DMS 273 treated with DMSO at 0.1 percent for 48 hours (cell line): ENCODE measurements at places on chromosomes 2 and 18.

DNA sequence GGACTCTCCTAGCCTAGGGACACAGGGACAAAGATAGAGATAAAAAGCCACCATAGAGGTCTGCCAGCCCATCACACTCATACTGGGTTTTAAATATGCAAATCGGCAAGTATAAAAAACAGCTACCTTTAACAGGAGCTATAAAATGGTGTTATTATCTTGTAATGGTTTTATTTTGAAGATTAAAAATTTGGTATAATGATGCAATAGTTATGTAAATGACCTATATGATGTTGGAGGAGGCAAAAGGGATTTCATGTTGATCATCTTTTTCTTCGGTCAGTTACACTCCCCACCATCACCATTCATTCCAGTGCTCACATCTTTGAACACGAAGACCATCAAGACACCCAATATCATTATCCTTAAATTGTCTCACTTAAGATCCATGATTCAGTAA is 11.2 kb downstream of the ZNF521 start:
- DNase-seq = no peak

DNA sequence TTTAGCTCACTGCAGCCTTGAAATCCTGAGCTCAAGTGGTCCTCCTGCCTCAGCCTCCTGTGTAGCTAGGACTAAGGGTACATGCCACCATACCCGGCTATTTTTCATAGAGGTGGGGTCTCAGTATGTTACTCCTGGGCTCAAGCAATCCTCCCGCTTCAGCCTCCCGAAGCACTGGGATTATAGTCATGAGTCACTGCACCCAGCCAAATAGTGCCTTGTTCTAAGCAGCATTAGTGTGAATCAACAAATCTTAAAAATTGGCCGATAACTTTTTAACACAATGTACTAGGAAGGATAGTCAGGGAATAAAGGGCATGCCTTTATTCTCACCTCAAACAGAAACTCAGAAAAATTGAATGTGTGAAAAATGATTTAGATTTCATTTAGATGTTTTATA is 51.6 kb downstream of the XRCC5 start:
- no peak for DNase-seq

DNA sequence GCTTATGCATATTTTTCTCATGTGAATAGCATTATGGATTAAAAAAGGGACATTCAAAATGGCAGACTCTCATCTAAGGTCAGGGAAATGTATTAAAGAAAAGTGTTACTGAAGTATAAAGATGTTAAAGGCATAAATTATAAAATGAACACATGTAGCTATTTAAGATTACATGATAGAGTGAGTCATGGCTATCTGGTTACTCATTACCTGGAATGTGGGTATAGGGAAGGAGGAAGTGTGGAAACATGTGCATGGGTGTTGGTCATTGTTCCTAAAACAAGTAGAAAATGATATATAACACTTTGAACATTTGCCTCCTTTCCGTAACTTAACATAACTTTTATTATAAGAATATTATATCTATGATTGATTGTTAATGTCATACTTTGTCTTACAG is 66.4 kb downstream of the MYO1B start:
- no peak for DNase-seq

GRCh38 chr2:233844836-233845235 is 9.5 kb downstream of the HJURP start:
- no peak for DNase-seq

DNA sequence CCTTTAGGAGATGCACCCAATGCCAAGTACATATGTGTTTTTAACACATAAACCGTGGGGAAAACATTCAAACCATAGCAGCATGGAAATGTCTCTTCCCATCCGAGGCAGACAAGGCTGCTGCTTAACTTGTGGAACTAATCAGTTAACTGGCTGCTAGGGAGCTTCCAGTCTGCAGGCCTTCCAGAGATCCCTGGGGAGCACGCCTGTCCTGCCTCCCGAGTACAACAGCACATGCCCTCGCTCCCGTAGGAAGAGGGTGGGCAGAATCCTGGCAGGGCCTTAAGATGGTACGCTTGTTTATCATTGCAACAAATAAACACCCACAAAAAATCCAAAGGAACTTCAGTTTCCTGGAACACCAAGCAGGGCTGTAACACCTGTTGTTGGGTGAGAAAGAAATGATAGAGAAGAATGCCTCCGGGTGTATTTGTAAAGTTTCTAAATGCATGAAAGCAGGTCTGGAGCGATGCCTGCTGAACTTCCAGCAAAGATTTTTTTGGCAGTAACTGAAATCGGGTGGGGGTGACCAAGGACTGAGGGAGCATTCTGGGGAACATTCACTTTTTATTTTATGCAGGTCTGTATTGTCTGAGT is 56.2 kb downstream of the EDAR start:
- no peak for DNase-seq

DNA sequence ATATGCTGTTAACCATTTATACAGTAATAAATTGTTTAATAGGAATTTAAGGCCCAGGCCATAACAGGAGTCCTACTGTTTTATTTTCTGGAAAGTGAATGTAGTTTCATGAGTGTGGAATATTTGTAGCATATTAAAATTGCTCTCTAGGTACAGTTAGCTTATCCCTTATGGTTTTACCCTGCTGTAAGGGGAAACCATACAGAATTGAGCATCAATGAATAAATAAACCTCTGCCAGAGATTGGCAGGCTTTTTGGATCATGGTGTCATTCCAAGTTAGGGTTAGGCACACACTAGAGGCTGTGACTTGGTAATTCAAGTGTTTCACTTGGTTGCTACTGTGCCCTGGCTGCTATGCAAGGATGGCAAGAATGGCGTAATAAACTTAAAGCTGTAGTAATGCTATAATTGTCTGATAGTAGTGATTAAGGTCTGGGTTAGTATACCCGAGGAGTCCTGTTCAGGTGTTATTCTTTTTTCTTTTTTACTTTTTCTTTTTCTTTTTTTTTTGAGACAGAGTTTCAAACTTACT is 30.4 kb downstream of the BMPR2 start:
- no peak for DNase-seq

DNA sequence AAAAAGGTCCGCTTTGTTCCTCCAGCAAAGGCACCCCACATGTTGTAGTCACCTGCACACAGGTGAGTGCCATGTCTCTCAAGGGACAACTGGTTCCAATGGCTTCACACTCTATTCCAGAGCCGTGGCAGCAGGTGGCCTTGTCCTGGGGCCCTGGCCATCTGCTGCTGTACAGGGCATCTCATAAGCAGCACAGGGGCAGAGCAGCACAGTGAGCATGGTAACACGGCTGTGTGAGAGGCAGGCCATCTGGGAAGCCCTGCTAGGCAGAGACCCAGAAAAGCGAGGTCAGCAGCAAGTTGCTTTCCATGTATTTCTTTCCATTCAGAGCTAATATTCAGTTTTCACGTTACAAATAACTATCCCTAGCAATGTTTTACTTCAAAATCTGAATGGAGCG is 54.7 kb downstream of the CMPK2 start:
- no peak for DNase-seq

- no peak for DNase-seq
These were observed 51.5 kb downstream of the PLB1 start for GRCh38 chr2:28547223-28547860.

DNA sequence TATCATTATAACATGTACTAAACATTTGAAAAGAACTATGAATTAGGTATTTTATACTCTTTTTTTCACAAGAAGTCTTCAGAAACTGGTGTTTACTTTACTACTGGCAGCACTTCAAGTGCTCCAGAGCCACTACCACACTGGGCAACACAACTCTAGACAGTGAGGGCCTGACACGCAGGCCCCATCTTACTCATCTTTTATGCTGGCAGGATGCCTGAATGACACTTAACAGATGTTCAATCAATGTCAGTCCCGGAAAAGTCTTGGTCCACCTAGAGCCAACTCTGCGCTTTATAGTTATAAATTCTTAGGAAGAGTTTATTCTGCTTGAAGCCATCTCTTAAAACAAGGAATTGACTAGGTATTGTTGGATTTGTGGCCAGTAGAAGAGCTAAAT is 8.7 kb upstream of the WIPF1 start:
- DNase-seq = peak; percentile 6

DNA sequence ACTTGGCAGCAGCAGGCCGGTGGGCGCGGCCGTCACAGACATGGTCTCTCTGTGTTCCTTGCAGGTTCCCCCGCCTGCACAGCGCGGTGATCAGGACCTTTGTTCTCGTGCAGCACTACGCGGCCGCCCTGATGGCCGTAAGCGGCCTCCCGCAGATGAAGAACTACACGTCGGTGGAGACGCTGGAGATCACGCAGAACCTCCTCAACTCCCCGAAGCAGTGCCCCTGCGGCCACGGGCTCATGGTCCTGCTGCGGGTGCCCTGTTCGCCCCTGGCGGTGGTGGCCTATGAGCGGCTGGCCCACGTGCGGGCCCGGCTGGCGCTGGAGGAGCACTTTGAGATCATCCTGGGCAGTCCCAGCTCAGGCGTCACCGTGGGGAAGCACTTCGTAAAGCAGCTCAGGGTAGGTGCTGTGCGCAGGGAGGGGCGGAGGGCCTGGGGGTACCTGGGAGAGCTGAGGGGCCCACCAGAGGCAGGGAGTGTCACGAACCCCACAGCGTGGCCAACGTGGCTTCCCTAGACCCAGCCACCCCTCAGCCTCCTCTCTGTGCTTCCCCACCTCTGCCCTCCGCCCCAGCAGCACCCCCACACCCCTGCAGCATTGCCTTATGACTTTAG is 59.3 kb downstream of the NTSR2 start:
- no peak for DNase-seq

DNA sequence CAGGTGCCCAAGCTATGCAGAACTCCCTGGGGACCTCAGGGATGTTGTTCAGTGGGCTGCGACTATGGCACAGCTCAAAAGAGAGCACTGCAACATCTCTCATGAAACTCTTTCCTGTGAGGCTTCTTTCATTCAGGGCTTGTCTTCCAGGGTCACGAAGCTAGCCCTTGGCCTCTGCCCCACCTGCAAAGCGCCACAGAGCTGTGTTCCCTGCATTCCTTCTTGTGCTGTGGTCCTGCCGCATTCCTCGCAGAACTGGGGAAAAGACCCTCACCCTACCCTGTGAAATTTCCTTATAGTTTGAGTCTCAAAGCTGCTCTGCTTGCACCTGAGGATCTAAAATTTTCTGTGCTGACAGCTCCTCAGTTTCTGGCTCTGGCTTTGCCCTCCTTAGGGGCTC is 26.3 kb upstream of the ITGB6 start:
- no peak for DNase-seq

- DNase-seq = no peak
These were observed 82.6 kb downstream of the MTA3 start for GRCh38 chr2:42651057-42651456.

DNA sequence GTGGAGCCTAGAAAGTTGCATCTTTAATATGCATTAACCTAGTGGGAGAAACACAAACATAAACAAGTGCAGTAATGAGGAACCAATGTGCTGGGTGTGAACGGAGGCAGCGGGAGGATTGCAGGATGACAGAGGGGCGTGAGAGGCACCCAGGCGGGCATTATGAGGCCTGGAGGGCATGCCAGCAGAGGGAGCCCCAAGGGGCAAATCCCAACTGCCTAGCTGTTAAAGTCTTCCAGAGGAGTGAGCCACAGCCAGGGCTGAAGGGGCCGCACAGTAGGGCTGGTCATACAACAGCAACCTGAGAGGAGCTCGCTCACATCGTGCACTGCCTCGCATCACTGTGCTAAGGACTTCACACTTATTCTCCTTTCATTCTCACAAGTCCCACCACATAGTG is 13.3 kb upstream of the PRELID3A start:
- no peak for DNase-seq

DNA sequence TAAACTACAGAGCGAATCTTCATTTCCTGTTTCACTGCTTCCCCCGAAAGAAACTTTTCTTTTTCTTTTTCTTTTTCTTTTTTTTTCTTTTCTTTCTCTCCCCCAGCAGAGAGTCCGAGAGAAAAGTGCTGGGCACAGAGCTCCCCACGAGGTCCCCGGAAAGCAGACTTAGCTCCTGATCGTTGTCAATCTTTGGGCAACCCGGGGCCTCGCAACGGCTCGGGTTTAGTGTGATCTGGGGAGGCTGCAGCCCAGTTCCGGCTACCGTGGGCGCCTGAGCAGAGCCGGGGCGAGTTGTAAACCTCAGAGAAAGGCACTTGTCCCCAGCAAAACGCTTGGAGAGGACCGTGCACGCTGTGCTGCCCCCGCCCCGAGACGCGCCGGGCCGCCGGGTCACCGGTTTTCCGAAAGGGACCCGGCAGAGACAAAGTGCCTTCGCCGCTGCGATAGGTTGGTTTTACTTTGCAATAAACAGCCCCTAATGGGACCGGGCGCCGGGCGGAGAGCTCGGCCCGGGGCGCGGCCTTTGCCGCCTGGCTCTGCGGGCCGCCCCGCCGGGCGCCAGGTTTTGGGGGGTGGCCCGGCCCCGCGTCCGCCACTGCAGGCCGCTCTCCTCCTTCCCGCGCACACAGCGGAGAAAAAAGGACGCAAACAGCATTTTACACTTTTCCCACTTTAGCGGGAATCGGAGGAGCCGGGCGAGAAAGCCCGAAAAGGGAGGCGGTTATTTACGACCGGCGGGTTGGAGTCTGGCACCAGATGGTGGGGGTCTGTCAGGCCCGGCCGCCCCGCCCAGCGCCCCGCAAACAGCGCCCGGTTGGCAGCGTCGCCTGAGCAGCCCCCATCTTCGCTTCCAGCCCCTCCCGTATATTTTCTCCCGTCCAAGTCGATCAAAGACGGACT is 136.0 kb downstream of the INSIG2 start:
- no peak for DNase-seq

GRCh38 chr2:236988690-236989624 is 96.7 kb upstream of the COPS8 start:
- DNase-seq = no peak

DNA sequence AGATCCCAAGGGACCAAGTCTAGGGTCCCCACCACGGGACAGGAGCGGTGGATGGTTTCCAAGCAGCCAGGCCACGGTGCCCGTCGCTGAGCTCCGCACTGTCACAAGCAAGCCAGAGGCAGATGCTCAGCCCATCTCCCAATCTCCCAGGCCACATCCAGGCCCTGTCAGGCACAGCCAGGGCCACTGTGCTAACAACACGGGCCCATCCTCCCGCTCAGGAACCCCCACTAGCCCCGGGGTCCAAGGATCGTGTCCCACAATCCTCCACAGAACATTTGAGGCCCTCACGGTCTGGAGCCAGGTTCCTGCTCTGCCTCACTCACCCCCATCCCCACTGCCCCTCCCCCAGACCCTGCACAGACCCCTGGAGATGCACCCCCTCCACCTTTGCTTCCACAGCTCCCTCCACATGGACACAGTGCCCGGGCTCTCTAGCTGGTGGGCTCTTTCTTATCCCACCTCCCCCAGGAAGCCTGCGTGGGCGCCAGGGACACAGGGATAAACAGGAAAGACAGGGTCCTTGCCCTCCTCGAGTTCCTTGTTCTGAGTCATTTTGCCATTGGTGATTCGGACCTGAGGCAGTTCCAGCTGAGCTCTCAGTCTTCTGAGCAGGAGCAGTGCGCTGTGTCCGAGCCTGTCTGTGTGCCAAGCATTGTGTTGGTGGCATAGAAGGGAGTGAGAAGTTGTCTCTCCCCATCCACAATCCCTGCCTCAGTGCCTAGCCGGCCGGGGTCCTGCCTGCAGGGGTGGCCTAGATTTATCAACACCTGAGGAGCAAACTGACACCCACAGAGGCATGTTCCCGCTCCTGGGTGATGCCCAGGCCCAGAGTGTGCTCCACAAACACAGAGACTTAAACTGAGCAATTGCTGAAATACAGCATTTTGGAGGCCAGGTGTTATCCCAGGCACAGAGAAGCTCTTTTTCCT is 7.0 kb downstream of the CROCC2 start:
- no peak for DNase-seq

GRCh38 chr18:8177330-8178016 is 431.8 kb upstream of the RAB12 start:
- no peak for DNase-seq

GRCh38 chr18:55214534-55214933 is 255.3 kb upstream of the CCDC68 start:
- no peak for DNase-seq
